NCI-H510A (cell line): ENCODE measurements at places on chromosomes 2 and 18.

- DNase-seq: no peak
Measured at GRCh38 chr2:222844323-222844722, 16.5 kb upstream of the ACSL3 start.

DNA sequence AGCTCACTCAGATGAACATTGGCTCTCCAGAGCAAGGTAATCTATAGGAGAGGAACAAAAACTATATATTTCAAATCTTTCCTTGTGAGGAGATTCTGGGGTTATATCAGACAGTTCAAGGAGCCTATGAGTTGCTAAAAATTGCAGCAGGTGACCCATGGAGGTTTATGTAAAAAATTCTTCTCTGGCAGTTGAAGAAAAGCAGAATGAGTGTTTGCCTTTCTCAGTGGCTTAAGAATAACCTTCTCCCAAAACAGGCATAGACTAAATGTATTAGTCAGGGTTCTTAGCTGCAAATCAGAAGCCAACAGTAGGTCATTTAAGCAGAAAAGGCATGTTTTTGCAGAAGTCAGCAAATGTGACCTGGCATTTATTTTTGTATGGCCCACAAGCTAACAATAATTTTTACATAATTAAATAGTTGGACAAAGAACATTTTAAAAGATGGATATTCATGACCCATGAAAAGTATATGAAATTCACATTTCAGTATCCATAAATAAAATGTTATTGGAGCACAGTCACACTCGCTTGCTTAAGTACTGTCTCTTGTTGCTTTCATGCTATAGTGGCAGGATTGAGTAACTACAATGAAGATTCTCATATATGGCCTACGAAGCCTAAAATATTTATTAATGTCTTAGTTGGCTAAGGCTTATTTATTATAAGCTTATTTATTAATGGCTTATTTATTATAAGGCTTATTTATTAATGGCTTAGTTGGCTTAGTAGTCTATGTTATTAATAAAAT lies 93.4 kb upstream of the TLK1 start:
- no peak for DNase-seq

- no peak for DNase-seq
Measured at GRCh38 chr2:111194835-111195621, 74.3 kb downstream of the BCL2L11 start.

- no peak for DNase-seq
Measured at GRCh38 chr2:23249348-23249747, 135.6 kb upstream of the KLHL29 start.
